ENCODE measurements at places on chromosomes 12 and 14.

GRCh38 chr14:52329678-52330369, 15.7 kb downstream of the PTGER2 start:
- DNase-seq: no peak

DNA sequence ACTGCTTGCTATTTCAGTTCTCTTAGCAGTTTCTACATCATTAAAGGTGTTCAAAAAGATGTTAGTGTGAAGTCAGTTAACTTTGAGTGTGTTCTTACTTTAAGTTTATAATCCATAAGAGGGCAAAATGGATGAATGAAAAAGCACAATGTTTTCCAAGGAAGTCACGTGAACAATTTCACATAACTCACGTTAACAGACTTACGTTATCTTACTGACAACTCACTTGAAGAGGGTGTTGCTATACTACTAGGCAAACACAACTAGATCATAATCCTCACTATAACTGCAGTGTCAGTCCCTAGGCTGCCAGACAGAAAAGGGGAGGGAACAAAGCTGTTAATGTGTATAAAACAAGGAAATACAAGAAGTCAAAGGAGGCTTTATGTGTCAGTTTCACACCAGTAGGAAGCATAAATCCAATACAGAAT, 6.4 kb downstream of the SLC2A13 start:
- DNase-seq: no peak

GRCh38 chr12:14283489-14284144, 81.9 kb upstream of the ATF7IP start:
- no peak for DNase-seq

DNA sequence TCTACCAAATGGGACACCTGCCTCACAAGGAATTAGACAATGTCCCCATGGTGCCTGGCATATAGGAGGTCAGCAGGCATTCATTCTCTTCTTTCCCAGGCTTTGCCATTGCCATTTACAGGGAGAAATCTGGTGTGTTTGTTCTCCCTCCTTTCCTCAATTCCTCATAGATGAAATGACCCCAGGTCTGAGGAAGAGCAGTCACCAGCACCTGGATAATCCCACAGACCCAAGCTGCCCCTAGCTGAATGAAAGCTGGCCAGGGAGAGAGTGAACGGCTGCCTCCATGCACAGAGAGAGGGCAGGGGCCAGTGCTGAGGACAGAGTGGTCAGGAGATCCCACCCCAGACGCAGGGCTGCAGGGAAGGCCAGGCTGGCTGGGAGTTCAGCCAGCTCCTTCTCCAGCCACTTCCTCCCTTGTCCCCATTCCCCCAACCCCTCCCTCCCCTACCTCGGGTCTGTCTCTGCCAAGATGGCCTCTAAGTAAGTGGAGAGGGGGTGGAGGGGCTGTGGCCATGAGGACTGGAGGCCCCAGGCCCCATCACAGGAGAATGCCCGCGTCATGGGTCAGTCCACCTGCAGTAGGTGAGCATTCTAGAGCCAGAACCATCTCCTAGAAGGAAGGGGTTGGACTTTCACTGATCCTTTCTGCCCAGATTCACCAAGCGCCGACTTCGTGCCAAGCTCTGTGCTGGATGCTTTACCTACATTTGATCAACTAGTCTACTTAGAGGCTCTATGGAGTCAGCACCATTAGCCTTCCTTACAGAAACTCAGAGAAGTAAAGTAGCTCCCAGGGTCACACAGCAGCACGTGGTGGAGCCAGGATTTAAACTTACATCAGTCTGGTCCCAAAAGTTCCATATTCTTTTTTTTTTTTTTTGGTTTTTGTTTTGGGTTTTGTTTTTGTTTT, 2.0 kb upstream of the KRT4 start:
- no peak for DNase-seq

- peak; percentile 76 for DNase-seq
Observed at GRCh38 chr14:72780751-72781150, 113.2 kb downstream of the DPF3 start.

GRCh38 chr14:78403278-78403815, 233.2 kb downstream of the NRXN3 start:
- peak; percentile 32 for DNase-seq

DNA sequence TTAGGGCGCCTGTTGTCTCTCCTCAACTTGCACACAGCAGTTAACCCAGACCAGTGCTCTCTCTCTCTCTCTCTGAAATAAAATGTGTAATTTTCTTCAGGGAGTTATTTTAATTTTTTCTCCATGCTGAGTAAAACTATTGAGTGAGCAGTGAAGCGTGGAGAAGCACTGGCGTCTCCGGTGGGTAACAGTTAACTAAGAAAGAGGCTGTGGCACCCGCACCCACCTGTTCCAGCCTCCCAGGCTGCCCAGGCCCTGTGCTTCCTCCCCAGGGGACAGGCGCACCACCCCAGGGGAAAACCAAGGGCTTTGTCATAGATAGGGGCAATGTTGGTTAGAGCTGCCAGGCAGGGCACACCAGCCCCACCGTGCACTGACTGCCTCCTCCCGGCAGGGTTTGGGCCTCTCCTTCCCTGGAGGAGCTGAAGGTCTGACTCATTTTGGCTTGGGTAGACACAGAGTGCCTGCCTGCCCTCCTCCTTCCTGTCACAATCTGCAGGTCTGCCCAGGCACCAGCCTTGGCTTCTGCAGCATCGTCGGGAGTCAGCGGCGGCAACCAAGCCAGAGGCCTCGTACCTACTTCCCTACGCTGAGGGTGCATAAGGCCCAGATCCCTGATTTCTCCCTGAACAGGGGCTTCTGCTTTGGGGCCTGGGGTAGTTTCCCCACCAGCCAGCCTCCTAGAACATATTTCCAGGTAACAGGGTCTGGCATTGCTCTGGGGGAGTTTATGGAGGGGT, 3.9 kb downstream of the HOXC5 start:
- DNase-seq: no peak

GRCh38 chr12:110403976-110404682, 621 bp upstream of the ANAPC7 start:
- DNase-seq: peak; percentile 37

- DNase-seq: no peak
Observed at GRCh38 chr14:40365305-40365704, 933.1 kb upstream of the FBXO33 start.

GRCh38 chr12:47743311-47743860, 15.3 kb downstream of the RAPGEF3 start:
- no peak for DNase-seq

- DNase-seq: no peak
Observed at GRCh38 chr12:99390707-99391106, 256.8 kb upstream of the GARIN6 start.

DNA sequence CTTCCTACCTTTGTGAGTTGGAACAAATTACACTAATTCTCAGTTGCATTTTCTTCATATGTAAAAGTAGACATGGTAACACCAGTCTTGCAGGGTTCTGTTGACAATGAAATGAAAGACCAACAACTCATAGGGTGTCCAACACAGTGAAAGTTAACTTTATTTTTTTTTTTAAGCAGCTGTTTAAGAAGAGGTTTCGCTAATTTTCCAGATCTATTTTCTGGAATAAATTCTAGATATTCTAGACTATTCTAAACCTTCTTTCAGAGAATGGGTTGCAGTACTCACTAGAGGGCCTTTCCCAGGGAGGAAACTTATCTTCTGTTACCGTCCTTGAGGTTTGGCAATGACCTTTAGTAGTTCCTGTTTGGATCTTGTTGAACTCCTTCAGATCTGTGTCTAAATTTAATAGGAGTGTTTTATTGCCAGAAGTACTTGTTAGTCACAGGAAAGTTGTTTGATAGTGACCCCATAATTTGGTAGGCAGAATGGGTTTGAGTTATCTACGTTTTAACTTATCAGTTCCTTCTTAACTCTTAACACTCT, 2.8 kb upstream of the ART4 start:
- DNase-seq: no peak

DNA sequence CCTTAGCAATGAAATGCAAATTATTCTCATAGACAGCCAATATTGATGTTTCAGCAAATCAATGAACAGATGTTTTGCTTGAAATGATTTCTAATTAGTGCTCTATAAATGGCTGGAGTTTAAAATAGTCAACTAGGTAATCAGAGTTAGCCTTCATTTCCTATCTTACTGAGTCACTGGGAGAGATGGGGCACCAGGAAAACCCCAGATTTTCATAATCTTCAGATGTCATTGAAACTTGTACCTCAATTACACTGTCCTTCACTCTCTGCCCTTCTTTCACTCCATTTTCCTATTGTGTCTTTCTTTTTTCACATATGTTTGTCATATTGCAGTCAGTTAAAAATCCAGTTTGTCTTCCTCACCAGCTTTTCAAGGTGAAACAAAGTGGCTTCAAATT, 92.7 kb downstream of the C12orf75 start:
- no peak for DNase-seq

GRCh38 chr12:82326905-82327503, 31.2 kb downstream of the CCDC59 start:
- DNase-seq: no peak

Measured in fibroblast of skin of left biceps (primary cell).